Activated naive CD4-positive, alpha-beta T cell treated with Interleukin-2 at 50 U/mL for 16 hours (primary cell): ENCODE measurements at places on chromosomes 12 and 14.

GRCh38 chr12:65602610-65603295, 221.5 kb upstream of the HMGA2 start:
- no peak for DNase-seq

DNA sequence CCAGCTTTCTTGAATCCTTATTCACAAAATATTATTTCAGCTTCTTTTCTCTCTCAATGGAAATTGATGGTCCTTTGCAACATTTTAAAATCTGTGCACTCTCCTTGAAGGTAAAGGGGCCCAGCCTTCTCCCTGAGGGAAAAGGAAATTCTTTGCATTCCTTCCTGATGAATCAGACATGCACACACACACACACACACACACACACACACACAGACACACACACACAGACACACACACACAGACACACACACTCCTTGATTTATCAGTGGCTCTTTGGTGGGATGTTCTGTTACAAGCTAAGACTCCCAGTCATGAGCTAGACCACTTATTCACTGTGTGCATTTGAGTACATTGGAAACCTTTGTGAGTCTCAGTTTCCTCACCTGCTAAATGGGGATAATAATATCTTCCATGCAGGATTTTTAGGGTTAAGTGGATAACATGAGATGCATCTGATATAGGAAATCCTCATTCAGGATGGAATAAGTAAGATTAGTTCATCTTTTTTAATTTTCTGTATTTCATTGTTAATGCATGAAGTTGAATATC, 45.1 kb upstream of the HMGA2 start:
- DNase-seq, result no peak

- no peak for DNase-seq
Measured at GRCh38 chr12:67526129-67526528, 122.4 kb upstream of the DYRK2 start.

DNA sequence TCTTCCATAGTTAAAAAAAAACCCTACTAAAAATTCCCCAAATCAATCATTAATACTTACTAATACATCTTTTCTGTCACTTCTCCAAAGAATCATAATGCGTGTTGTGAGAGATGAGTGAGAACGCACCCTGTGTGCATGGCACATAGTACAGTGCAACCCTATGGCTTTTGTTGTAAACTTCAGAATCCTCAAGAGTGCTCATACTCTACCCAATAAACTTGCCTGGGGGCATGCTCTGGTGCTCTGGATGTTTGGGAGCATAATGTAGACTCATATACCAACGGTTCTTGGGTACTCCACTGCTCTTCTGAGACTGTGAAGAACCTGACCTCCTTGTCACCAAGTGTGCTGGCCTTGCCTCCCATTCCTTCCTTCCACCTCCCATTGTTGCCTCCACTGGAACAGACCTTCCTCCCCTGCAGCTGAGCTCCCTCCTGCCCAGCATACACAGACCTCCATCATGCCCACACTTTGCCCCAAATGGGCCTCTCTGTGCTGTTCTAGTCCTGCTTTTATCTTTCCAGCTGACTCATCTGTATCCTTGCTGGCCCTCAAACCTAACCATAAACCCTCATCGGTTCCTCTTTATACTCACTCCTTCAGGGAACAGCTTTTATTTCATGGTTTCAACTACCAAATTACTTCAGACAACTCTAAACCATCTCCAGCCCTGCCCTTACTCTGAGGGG, 8.9 kb downstream of the DCP1B start:
- DNase-seq, result no peak

GRCh38 chr12:977156-977555, 13.9 kb upstream of the ERC1 start:
- DNase-seq, result no peak

GRCh38 chr14:24081739-24082211, 10.4 kb downstream of the CPNE6 start:
- no peak for DNase-seq

DNA sequence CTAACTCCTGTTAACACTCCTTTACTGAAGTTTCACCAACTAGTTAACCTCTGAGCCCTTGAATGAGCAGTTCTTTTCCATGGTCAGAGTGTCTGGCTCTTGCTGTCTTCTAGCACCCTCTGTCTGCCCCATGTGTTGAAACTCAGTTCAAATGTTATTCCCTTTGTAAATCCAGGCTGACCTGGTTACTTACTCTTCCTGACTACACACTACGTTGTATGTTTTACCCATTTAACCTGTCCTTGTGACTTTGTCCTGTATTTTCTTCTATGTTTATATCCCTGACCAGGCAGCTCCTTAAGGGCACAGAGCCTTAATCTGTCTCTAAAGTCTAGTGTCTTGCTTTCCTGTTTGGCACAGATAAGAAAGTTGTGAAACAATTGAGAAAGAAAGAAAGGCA, 389.0 kb upstream of the RPL10L start:
- DNase-seq, result no peak

DNA sequence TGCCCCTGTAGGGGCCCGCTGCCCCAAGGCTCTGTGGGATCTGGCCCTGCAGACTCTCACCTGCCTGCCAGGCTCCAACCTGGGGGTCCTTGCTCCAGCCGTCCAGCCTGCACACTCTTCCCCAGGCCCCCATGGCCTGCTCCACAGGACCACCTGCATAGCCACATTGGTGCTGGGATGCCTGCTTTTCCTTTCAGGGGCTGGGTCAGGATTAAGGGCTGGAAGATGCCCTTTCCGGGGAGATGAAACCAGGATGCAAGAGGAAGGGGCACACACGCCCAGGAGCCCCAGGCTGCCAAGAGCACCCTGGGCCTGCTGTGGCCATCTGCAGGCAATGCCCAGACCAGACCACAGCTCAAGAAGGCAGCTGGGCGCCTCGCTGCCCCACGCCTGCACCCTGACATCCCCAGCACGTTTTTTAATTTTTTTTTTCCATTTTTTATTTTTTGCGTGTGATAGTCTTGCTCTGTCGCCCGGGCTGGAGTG, 15.0 kb downstream of the BAG5 start:
- no peak for DNase-seq

- no peak for DNase-seq
Measured at GRCh38 chr14:77832297-77832696, 32.4 kb downstream of the ADCK1 start.

DNA sequence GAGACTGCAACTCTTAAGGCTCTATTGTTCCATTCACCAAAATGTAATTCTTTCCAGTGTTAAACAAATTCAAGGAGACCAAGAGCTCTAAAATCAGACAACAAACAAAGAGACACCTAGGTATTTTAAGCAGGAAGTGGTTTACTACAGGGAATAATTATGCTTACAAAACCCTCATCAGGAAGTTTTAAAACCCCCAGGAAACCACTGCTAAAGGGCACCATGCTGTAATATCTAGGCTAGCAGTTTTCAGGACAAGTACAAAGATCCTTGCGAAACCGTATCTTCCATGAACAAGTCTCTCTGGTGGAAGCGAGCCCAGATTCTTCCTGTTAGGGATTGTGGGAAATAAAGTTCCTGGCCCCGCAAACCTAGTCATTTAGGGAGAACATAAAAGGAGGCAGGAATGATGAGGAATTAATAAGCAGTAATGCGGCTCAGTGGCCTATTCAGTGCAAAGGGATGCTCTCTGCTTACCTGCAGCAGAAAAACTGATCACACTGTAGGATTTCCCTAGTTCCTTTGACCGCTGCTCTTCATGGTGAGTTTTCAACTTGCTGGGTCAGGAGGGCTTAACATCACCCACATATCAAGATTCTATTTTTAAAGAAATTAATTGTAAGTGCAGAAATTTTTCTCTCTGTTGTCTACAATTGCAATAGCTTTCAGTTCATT, 42.8 kb downstream of the ACSM4 start:
- no peak for DNase-seq

DNA sequence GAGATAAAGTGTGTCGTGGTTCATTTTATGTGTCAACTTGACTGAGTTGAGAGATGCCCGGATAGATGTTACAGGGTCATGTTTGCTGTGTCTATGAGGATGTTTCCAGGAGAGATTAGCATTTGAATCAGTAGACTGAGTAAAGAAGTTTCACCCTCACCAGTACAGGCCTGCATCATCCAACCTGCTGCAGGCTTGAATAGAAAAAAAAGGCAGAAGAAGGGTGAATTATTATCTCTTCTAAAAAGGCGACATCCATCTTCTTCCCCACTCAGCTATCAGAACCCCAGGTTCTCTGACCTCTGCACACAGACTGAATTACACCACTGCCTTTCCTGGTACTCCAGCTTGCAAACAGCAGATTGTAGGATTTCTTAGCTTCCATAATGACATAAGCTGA, 1293.7 kb upstream of the FLRT2 start:
- DNase-seq, result no peak

- DNase-seq, result no peak
Measured at GRCh38 chr14:50619569-50620141, 48.5 kb downstream of the SAV1 start.

DNA sequence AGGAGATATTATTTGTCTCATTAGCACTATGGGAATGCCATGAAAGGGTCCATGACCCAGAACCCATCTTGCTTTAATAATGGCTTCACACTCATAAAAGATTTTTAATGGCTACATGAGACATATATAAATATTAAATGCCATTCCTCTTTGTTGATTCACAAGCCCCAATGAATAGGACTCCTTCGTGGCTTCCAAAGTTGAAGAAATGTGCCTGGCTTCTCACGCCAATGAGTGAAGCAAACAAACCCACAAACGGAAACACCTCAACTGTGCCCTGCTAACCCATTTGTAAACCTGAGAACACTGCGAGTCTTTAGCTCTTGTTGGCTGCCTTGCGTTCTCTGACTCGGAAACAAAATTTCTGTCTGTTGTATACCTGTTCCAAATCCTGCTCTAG, 381.7 kb upstream of the DDHD1 start:
- no peak for DNase-seq

GRCh38 chr14:95520346-95520745, 3.9 kb upstream of the SYNE3 start:
- no peak for DNase-seq

- no peak for DNase-seq
Measured at GRCh38 chr12:46160101-46160980, 108.5 kb downstream of the SLC38A1 start.

DNA sequence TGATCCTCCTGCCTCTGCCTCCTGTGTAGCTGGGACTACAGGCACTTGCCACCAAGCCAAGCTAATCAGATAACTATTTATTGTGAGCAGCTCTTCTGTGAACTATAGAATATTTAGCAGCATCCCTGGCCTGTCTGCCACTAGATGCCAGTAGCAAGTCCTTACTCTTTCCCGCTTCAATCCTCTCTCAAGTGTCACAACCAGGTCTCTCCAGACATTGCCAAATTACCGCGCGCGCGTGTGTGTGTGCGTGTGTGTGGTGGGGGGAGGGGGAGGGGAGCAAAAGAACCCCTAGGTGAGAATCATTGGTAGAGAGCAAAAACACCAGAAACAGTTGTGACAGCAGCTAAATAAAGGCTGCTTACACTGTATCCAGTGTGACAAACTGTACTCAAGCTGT, 49.9 kb downstream of the PPP2R5E start:
- DNase-seq, result no peak

- DNase-seq, result no peak
Measured at GRCh38 chr12:13203034-13203922, 6.8 kb downstream of the EMP1 start.

DNA sequence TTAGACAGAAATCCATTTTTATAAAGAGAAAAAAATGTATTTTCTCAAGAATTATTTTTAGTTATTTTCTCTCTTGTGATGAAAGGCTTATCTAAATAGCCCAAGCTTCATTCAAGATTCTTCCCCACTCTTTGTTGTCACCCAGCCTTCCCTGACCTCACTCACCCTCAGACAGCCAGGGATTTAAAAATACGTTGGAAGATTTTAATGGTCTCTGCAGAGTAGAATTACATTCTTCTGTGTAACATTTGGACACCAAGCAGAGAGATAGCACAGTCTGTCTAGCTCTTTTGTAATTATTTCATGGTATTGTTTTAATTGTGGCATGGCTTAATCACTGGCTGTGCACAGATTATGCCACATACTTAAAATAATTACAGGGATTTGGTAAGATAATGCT, 130.3 kb downstream of the IGF1 start:
- DNase-seq, result no peak

- DNase-seq, result no peak
Measured at GRCh38 chr12:39378341-39378740, 64.6 kb downstream of the KIF21A start.

- DNase-seq, result peak; percentile 81
Measured at GRCh38 chr14:74712499-74713394, at the start of the genes AREL1 and FCF1. Gene AREL1, minus strand, starts transcription at chr14:74713080. Its CDS starts 27,465 bp downstream, at chr14:74685615. Gene FCF1, plus strand, starts transcription at chr14:74713144. Its CDS starts 54 bp downstream, at chr14:74713198.

DNA sequence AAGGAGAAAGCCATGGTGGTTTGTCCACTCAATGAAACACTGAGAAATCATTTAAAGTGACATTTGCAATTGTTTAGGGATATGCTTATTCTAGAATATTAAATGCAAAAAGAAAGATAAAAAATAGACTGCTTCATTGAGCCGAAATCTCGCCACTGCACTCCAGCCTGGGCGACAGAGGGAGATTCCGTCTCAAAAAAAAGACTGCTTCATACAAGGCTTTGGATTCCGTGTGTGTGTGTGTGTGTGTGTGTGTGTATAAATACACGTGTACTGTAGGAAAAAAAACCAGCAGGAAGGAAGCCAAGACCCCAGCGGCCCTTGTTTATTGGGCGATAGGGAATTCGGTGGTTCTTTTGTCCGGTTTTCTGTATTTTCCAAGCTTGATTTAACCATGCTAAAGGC, 3.2 kb upstream of the ZNF839 start:
- DNase-seq, result peak; percentile 21

DNA sequence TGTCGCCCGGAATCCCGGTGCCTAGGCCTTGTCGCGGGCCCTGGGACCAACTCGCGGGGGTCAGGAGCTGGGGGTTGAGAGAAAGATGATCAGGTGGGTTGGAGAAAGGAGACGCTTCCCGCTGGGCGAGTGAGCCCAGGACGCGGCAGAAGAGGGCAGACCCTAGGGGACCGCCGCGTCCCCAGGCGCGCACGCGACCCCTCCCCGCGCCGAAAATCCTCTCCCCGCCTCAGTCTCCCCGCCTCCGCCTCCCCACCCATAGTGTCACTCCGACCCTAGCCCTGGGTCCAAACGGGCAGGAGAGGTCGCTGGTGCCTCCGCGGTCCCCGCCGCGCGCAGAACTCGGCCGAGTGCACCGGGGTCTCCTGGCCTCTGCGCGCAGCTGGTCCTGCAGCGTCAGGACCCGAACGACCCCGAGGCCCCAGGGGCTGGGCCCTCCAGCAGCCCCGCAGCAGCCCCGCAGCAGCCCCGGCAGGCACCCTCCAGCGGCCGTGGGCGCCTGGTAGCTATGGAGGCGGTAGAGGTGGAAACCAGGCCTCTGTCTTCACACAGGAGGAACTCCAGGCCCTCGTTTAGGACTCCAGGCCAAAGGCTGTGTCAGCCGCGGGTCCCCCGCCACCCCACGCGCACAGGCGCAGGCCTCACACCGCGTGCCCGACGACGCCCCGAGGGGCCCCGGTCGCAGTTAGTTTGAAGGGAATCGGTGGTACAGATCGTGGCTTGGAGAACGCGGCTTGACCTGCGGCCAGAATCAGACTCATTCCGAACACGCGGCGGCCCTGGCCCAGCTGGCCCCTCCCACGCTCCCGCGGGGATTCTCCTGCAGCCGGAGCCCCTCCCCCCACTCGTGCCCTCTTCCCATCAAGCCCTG, 60.1 kb upstream of the EIF5 start:
- no peak for DNase-seq

DNA sequence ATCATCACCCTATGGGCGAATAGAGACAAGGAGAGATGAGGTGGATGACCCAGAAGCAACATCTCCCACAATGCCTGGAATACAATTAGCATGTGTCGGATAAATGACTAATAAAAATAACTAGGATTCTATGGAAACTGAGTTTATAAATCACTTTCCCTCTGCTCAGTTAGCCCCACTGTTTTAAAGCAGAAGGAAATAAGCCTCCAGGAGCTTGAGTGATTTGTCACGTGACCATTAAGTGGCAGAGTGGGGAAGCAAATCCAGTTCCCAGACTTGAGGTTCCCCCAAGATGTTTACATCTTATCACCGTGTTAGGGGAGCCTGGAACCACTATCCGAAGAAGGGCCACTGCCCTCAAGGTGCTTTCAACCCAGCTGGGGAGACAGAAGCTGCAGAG, 136.5 kb upstream of the CCND2 start:
- no peak for DNase-seq
